Activated CD4-positive, alpha-beta T cell treated with anti-CD3 and anti-CD28 coated beads, Interleukin-2, amount 10 ng/mL, durations not matched to agents 24 days and 14 days (primary cell): ENCODE measurements at places on chromosomes 1 and 21. TPM values are rescaled to one million over a fixed set of nuclear protein-coding genes. Genes with fewer than 3 reads are reported as not detected.
A peak's percentile ranks its signal among the peaks of the same experiment; 100 is the strongest.

DNA sequence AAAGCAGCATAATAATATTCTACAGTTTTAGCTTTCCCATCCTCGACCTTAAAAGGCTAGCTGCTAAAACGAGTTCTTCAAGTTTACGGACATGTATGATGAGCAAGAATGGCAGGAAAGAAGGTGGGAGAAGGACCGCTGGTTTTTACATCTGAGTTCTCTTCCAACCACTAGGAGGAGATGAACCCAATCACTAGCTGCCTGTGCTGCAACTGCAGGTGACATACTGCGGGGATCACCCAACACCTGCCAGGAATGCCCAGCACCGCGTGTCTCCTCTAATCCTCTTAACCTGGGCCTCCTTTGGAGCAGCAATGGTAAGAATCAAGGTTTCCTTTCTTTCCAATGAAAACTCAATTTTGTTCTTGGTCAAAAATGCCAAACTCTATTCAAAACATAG is 23.5 kb downstream of the TOR3A start:
- H3K27me3 ChIP-seq, result no peaks in the 10 kb centered on the region
- H3K36me3 ChIP-seq, result peaks cover 21% of the 10 kb centered on the region
- H3K4me1 ChIP-seq, result no peaks in the 10 kb centered on the region
- H3K4me3 ChIP-seq, result no peak overlapping the region
- no peak overlapping the region for H3K27ac ChIP-seq

GRCh38 chr21:45430521-45431501 is 25.8 kb downstream of the COL18A1 start:
- no peak overlapping the region for H3K27ac ChIP-seq
- no peak overlapping the region for H3K4me3 ChIP-seq
- no peaks in the 10 kb centered on the region for H3K36me3 ChIP-seq
- H3K27me3 ChIP-seq, result no peaks in the 10 kb centered on the region
- DNase-seq, result no peak

DNA sequence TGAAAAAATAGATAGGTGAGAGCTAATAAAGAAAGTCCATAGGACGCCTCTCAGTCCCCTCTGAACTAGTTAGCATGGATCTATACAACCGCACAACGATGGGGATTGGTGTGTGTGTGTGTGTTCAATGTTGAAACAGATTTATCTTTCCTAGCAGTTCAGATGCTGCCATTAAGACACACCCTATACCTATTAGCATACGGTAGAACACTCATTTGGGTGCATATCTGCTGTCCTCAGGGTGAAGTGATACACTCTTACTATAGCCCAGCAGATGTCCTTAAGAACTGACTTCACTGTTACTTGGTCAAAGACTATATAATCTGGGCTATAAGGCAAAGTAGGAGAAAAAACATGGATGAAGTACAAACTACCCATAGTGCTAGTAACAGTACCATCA is 4.6 kb downstream of the SEC16B start:
- H3K4me3 ChIP-seq, result no peak overlapping the region
- no peaks in the 10 kb centered on the region for H3K36me3 ChIP-seq
- H3K27ac ChIP-seq, result no peak overlapping the region
- H3K27me3 ChIP-seq, result no peaks in the 10 kb centered on the region

GRCh38 chr1:213385201-213385600 is 334.2 kb downstream of the RPS6KC1 start:
- no peak overlapping the region for H3K27ac ChIP-seq
- DNase-seq, result no peak
- no peaks in the 10 kb centered on the region for H3K4me1 ChIP-seq
- no peak overlapping the region for H3K4me3 ChIP-seq
- H3K27me3 ChIP-seq, result no peaks in the 10 kb centered on the region

DNA sequence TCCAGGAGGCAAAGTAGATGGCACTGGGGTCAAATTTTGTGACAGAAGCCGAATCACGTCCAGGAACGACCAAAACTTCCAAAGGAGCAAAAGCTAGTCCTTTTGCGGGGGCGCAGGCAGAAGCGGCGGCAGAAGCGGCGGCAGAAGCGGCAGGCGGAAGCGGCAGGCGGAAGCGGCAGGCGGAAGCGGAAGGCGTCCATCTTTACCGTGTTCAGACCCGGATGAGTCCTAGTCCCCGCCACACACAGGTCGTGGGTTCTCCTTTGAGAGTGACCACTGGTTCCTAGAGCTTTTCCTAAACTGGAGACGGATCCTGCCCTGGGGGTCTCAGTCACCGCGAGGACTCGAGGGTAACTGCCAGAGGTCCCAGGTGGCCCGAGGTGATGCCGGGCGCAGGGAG is 53.6 kb downstream of the POFUT2 start:
- peaks cover 2% of the 10 kb centered on the region for H3K4me1 ChIP-seq
- H3K4me3 ChIP-seq, result no peak overlapping the region
- H3K27me3 ChIP-seq, result peaks cover 40% of the 10 kb centered on the region
- no peak overlapping the region for H3K27ac ChIP-seq

DNA sequence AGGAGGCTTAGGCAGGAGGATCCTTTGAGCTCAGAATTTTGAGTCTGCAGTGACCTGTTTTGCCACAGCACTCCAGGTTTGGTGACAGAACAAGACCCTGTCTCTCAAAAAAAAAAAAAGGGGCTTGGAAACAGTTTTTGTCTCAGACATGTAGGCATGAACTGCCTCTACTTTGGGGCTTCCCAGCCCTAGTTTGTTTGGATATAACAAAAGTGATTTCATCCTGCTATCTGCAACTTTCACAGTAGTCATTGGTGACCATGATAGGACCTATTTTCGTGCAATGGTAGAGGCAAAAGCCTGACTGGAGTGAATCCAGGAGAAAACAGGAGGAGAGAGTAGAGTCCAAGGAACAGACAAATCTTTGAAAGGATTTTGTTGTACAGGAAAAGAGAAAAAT is 20.3 kb upstream of the EVI5 start:
- DNase-seq, result no peak
- H3K36me3 ChIP-seq, result no peaks in the 10 kb centered on the region
- no peak overlapping the region for H3K27ac ChIP-seq
- H3K4me3 ChIP-seq, result no peak overlapping the region
- peaks cover 16% of the 10 kb centered on the region for H3K27me3 ChIP-seq
- H3K4me1 ChIP-seq, result no peaks in the 10 kb centered on the region

- no peak overlapping the region for H3K27ac ChIP-seq
- H3K4me1 ChIP-seq, result peaks cover 4% of the 10 kb centered on the region
- H3K27me3 ChIP-seq, result peaks cover 16% of the 10 kb centered on the region
- no peak for DNase-seq
These were observed 164.9 kb upstream of the RAB4A start for GRCh38 chr1:229105822-229106525.

DNA sequence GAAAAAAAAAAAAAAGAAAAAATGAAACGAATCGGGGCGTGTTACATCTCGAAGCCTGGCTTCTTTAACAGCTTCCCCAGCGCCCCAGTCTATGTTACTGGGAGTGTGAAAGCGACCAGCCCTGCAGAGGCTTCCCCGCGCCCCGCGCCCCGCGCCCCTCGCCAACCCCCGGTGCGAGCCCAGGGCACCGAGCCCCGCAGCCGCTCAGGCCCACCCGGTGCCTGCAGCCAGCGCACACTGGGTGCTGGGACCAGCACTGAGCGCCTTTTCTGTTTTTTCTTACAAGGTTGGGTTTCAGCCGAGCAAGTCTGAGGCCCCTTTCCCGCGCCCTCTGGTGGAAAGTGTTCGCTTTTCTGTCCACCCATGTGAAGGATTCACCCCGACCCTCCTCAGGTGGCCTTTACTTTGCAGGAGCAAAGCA is 42.1 kb upstream of the ZNF496 start:
- no peak overlapping the region for H3K27ac ChIP-seq
- H3K36me3 ChIP-seq, result no peaks in the 10 kb centered on the region
- peak overlapping the region; percentile 55 for H3K4me3 ChIP-seq
- DNase-seq, result peak; percentile 85
- H3K4me1 ChIP-seq, result peaks cover 6% of the 10 kb centered on the region
- H3K27me3 ChIP-seq, result peaks cover 17% of the 10 kb centered on the region

- peak; percentile 79 for DNase-seq
- H3K27ac ChIP-seq, result peak overlapping the region; percentile 70
- H3K4me3 ChIP-seq, result peak overlapping the region; percentile 60
- H3K36me3 ChIP-seq, result peaks cover 6% of the 10 kb centered on the region
These were observed 708 bp upstream of the ZNF362 start for GRCh38 chr1:33255347-33256220.

GRCh38 chr1:114549137-114549536 is 32.3 kb downstream of the BCAS2 start:
- no peaks in the 10 kb centered on the region for H3K36me3 ChIP-seq
- H3K4me3 ChIP-seq, result no peak overlapping the region
- no peak overlapping the region for H3K27ac ChIP-seq
- no peaks in the 10 kb centered on the region for H3K4me1 ChIP-seq
- DNase-seq, result no peak

GRCh38 chr21:17736072-17736471 is 83.1 kb downstream of the C21orf91 start:
- H3K27ac ChIP-seq, result no peak overlapping the region
- no peak overlapping the region for H3K4me3 ChIP-seq

- no peak overlapping the region for H3K4me3 ChIP-seq
- no peaks in the 10 kb centered on the region for H3K27me3 ChIP-seq
- H3K27ac ChIP-seq, result no peak overlapping the region
- no peaks in the 10 kb centered on the region for H3K36me3 ChIP-seq
- peaks cover 41% of the 10 kb centered on the region for H3K4me1 ChIP-seq
These were observed 33.9 kb upstream of the RGS8 start for GRCh38 chr1:182718311-182718710.

- H3K27ac ChIP-seq, result no peak overlapping the region
- H3K27me3 ChIP-seq, result peaks cover 10% of the 10 kb centered on the region
- no peak overlapping the region for H3K4me3 ChIP-seq
- no peaks in the 10 kb centered on the region for H3K36me3 ChIP-seq
- DNase-seq, result no peak
- H3K4me1 ChIP-seq, result peaks cover 5% of the 10 kb centered on the region
These were observed 72.0 kb downstream of the SYT6 start for GRCh38 chr1:114081437-114082303.

GRCh38 chr21:38120984-38121855 is 135.6 kb upstream of the KCNJ15 start:
- H3K4me3 ChIP-seq, result no peak overlapping the region
- peaks cover 6% of the 10 kb centered on the region for H3K27me3 ChIP-seq
- no peak overlapping the region for H3K27ac ChIP-seq
- no peak for DNase-seq

DNA sequence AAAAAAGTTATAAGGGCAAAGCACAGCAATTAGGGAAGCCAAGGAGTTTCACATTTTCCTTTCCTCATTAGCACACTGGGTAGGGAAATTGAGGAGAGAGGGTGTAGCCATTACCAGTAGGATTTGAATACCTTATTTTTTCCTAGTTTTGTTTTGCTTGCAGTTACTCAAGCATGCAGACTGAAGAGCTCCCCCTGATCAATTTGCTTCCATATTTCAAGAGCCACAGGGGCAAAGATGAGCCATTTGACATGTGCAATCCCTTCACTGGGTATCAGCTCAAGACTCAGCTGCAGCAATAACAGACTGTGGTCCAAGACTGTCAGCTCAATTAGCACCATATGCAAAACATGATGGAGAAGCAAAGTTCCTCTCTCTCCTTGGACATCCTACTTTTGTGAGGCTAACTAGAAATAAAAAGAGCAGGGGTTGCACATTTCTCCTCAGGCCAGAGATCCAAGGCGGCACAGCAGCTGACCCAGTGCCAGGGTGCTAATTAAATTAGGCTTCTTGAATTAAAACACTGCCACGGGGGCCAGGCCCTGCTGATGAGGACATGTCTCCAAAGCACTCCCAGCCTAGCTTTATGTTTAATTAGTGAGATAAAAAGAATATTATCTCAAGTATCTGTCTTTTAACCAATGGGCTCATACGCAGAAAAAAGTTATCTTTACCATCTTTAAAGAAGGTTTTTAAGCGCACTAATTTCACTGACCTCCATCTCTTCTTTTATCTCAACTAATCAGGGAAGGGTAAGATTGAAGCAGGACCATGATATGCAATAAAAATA is 36.7 kb upstream of the LRRC53 start:
- no peak for DNase-seq
- H3K27ac ChIP-seq, result no peak overlapping the region
- H3K27me3 ChIP-seq, result no peaks in the 10 kb centered on the region
- H3K36me3 ChIP-seq, result no peaks in the 10 kb centered on the region
- H3K4me3 ChIP-seq, result no peak overlapping the region

DNA sequence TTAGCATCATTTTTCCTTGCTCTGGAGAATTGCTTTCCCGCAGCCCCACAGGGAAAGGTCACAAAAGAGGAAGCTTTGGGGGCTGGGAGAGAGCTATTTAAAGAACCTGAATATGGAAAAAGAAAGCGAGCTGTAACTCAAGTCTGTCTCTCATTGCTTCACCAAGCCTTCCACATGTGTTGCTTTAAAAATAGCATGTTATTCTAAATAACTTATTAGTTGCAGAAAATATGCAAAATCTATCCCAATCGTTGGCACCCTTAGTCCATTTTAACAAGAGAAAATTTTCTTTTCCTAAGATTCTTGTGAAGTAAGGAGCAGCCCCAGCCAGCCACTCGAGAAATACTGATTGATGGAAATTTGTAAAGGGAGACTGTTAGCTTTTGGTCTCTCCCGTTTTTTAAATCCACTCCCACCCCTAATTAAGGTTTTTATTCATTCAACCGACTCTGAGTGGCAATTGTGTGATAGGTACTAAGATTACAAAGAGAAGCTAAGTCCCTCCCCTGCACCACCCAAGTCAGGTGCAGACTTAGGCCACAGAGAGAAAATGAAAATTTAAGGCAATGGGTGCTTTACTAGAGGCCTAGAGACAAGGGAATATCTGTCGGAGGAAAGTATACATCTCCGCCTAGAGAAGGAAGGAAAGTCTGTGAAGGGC is 802 bp downstream of the CYP4X1 start:
- H3K4me3 ChIP-seq, result no peak overlapping the region
- no peaks in the 10 kb centered on the region for H3K36me3 ChIP-seq
- H3K27ac ChIP-seq, result no peak overlapping the region

DNA sequence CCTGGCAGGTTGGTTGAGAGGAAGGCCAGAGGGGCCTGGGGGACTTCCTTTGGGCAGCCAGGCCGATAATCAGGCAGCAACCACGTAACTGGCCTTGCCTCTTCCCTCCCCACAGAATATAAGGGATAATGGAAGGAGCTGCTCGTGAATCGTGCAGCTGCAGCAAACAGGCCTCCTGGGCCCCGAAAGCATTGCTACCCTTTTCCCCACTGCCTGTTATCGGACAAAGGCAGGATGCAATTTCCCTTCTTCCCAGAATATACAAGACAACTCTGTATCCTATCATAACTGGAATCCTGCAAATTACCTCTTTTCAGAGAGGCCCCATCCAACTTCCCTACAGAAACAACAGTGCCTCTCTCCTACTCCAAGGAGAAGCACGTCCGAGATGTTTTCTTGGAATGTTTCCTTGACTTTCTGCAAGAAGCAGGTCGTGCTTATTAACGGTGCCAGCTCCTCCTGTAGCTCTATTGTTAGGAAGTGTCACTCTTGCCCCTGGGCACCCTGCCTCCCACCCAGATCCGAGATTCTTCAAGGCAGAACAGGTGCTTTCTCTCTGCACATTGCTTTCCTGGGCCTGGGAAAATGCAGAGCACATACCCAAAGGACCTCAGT is 106.0 kb upstream of the TIAM1 start:
- peaks cover 5% of the 10 kb centered on the region for H3K27me3 ChIP-seq
- no peak overlapping the region for H3K4me3 ChIP-seq
- no peak overlapping the region for H3K27ac ChIP-seq
- DNase-seq, result no peak

LEFTY1 gene
- total RNA-seq, result not detected in 2 replicates

BLACAT1 gene
- total RNA-seq, result 0.16 and 0.17 TPM in 2 replicates

MACF1 gene
- total RNA-seq, result 203 and 204 TPM in 2 replicates

PLA2G2C gene
- 0.28 and 0.40 TPM in 2 replicates for total RNA-seq

PLPPR5 gene
- total RNA-seq, result not detected in 2 replicates

LCK gene
- total RNA-seq, result 240 and 248 TPM in 2 replicates

EYA3 gene
- total RNA-seq, result 32.9 and 34.7 TPM in 2 replicates

DPT gene
- not detected in 2 replicates for total RNA-seq

SMCP gene
- not detected in 2 replicates for total RNA-seq

IL19 gene
- not detected in 2 replicates for total RNA-seq

KRTAP26-1 gene
- not detected in 2 replicates for total RNA-seq
